Activated CD4-positive, alpha-beta T cell treated with anti-CD3 and anti-CD28 coated beads for 48 hours (primary cell): ENCODE measurements at places on chromosomes 11 and 22.

DNA sequence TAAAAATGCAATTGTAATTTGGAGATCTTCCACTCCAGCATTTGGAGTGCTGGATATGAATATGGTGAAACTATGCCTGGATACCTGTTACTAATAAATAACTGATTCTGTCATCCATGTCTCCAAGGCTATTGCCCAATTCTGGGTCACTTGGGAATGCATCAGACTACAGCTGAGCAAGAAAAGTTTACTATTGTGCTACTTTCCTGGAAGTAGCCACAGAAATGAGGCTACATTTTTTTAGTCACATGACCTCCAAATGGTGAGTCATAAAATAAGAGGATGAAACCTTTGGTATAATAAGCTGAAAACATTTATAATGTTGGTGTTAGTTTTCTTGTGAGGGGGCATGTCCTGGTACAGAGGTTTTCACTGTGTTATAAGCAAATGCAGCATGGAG, 44.4 kb downstream of the DCDC1 start:
- no peak for DNase-seq

DNA sequence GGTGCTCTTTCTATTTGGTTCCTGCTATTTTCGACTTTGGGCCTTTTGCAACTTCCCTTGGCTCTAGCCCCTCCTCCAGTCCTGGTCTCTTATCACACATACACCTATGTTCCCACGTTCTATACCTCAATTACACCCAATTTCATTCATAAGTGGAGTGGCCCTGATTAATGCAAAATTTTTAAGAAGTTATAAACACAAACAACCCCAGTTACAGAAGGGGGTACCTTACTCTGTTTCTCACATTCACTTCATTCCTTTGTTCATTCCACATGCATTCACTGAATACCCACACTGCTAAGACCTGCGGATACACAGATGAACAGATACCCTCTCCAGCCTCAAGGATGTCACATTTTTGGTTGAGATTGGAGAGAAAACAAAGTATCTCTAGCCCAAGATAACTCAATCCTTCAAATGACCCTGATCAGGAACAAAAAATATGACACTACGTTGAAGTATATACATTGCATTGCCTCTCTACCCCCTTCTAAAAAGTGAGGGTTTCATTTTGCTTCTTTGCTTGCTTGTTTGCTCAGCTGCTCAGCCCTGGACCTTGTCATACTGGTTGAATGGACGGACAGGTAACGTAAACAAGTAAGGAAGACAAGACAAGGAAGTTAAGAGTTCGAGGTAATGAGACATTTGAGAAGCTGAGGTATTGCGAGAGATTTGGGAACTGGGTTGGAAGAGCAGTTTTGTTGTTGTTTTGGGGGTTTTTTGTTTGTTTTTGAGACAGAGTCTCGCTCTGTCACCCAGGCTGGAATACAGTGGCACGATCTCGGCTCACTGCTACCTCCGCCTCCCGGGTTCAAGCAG, 3.6 kb upstream of the VPS37C start:
- DNase-seq, result no peak

- DNase-seq, result no peak
These were observed 13.9 kb downstream of the CTNND1 start for GRCh38 chr11:57775491-57775890.

DNA sequence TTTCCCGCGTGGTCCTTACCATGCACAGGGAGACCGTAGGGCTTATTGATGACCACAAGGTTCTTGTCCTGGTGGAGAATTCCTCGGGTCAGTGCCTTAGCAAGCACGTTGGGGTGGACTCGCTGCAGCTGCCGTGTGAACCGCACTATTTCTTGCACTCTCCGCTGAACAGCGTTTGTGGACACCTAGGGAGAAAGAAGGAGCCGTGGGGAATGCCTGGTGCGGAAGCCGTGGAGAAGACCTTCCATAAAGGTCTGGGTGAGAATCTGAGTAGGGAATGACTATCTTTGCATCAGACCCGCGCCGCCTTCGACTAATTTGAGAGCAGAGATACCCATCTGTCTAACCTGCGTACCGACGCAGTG, 597 bp downstream of the RPUSD4 start:
- no peak for DNase-seq

- no peak for DNase-seq
These were observed 14.4 kb downstream of the PRSS23 start for GRCh38 chr11:86814775-86815174.

DNA sequence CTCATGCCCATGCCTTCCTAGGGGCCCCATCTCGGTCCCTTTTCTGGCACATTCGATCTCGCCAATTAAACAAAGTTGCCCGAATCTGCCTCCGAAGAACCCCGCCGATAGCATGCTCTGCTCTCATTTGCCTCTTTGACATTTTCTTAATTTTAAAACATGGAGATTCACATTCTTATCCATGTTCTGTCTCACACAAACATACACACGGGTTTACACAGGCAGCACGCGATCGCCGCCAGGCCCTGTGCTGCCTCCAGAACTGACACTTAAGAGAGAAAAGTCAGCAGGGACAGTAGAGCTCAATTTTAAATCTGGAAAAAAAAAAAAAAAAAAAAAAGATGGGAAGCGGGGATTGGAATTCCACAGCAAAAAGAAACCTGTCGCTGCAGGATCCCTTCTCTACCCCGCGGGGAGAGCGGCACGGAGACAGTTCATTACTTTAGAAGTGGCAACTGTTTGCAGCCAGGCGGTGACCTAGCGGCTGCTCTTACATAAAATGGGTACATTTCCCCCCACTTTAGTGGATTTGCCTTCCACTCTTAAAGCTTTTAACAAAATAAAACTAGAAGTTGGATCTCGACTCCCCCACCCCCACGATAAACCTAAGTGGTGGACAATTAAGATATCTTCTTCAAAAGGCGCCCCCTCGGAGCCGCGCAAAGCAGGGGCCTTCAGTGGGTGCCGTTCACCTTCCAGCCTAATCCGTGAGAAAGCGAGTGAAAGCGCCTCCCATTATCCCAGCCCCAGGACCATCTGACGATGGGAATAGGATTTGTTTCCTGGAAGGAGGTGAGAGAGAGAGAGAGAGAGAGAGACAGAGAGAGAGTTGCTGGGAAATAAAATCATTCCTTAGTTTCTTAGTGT, 13.7 kb downstream of the PAX6 start:
- no peak for DNase-seq

GRCh38 chr11:40202589-40203270, 1256.7 kb downstream of the LRRC4C start:
- no peak for DNase-seq

- DNase-seq, result no peak
These were observed 10.9 kb downstream of the MTCH2 start for GRCh38 chr11:47631473-47631872.

GRCh38 chr22:35477911-35478582, 62.6 kb upstream of the RASD2 start:
- DNase-seq, result no peak

- DNase-seq, result no peak
These were observed 38.6 kb downstream of the ARHGAP1 start for GRCh38 chr11:46661836-46662235.

DNA sequence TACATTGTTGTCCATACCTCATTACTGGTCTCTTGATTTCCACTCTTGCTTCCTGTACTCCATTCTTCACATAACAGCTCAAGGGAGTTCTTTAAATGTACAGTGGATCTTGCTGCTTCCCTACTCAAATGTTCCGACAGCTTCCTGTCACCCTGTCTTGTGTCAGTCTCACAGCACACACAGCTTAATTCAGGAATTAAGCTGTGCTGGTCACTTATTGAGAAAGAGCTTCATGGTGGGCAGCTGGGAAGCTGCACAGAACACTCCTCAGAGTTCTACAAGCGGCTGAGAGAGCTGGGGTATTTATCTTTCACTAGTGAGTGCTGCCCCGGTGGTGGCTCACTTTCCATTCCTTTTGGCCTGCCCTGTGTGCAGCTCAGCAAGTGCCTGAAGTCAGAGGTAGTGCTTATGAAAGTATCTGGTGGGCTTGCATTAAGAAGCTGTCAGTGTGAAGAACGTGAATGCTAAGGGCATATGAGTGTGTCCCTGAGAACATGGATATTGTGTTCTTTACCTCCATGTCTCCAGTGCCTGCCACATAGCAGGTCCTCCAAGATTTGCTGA, 48.7 kb downstream of the KCNQ1OT1 start:
- no peak for DNase-seq

- no peak for DNase-seq
These were observed 59.9 kb upstream of the C11orf87 start for GRCh38 chr11:109362059-109362458.

DNA sequence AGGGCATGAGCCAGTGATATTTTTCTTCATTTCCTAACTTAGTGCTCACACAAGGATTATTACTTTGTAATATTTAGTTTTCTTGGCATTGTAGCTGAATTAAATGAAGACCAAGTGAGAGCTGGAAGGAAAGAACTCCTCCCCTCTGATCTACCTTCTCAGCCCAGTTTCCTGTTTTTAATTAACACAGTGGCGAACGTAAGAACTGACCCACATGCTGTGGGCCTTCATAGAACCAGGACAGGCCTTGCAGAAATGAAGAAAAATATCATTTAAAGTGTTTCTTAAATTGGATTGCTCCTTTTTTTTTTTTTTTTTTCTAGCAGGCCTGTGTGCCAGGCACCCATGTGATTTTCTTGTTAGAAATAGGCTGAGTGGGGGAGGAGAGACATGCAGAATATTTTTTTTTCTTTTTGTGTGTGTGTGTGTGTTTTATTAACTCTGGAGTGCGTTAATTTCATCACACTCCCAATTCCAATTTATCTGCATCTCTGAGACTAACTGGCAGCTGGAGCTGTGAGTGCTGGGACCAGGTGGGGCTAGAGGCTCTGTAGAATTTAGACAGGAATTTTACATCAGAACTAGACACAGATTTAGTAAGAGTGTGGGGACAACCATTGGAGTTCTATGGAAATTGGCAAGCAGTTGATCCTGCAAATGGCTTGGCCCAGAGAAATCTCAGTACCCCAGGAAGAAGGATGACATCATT, 320.5 kb downstream of the DDX10 start:
- DNase-seq, result no peak

DNA sequence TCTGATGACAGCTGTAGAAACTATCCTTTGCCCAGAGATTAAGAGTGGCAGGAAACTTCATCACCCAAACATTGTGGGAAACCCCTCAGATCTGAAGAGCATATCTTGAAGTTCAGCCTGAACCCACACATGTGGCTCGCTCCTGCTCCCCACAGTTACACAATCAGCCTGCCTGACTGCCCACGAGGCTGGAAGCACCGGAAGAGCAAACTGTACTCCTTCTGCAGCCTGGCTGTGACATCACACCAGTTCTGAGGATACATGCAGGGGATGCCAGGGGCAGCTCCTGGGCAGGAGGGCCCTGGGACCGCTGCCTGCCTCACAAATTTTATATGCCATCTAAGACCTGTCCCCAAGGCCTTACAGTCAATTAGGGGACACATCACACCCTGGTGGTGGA, 444.4 kb downstream of the BUD13 start:
- DNase-seq, result no peak

DNA sequence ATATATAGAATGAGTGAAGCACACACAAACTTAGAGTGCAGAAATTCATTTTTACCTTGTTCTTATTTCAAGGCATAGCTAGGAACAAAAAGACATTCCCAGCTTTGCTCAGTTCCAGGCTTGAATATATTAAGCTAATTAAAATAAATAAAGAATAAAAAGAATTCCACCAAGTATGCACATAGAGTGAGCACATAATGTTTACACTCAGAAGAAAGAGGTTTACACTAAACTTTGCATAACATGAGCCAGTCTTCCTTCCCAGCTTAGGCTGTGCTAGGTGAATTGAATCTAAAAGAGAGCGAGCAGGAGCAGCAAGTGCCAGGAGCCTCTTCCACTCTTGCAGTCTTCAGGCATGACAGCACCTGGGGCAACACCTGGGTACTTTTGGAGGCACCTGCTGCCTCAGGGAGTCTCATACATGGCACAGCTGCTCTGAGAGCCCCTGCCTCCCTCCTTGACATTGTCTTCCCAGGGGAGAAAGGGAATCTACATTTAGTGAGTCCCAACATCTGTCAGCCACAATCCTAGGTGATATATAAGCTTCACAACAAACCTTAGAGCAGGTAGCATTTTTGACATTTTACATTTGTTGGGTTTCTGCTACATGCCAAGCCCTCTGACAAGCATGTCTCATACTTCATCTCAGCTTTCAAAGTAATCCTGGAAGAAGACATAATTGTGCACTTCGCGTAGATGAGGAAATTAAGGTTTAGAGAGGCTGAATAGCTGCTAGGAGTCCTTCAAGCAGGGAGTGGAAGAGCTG, 732.7 kb upstream of the TENM4 start:
- DNase-seq, result no peak

DNA sequence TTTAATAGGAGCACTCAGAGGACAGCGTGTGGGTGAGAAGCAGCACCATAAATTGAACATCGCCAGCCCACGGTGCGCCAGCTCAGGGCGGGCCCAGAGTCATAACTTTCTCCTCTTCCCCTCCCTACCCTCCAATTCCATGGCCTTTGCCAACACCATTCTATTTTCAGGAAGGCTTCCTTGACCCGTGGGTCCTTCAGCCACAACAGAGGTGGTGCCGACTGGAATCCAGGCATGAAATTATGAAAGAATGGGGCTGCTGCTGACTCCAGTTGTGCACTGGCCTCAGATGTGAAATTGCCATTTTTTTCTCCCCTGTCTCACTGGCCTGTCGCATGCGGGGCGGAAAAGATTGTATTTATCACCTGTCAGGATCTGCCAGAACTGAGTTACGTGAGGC, 345.9 kb downstream of the MIAT start:
- no peak for DNase-seq

DNA sequence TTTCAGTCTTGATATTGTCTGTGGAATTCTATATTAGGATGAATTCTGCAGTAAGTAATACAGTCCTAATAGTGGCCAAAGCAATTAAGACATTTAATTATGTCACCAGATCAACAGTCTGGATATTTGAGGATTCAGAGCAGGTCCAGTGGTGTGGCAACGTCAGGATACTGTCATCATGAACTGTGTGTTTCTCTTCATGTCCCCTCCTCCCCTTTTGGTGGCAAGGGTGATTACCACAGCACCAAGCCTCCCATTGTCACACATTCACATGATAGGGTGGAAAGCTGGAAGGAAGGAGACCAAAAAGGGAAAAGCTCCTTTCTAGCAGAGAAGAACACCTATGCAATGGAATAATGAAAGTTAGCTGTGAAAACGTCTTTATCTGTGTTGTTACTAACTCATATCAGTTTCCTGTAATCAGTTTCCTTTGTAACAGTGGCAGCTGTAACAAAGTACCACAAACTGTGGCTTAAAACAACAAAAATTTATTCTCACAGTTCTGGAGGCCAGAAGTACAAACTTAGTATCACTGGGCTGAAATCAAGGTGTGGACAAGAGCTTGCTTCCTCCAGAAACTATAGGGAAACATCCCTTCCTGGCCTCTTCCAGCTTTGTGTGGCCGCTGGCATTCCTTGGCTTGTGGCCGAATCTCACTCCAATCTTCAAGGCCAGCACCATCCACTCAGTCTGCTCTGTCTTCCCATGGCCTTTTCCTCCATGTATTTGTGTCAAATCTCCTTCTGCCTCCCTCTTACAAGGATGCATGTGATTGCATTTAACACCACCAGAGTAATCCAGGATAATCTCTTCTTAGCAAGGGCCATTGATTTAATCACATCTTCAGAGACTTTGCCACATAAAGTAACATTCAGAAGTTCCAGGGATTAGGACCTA, 6.5 kb upstream of the RBM14 start:
- no peak for DNase-seq
